ENCODE measurements at places on chromosomes 5 and 9. TPM values are rescaled to one million over a fixed set of nuclear protein-coding genes. Genes with fewer than 3 reads are reported as not detected.

PAEP gene
- polyA plus RNA-seq, result not detected

GRCh38 chr9:104899759-104900247, 28.2 kb downstream of the ABCA1 start:
- no peak overlapping the region for H3K4me3 ChIP-seq
- no peaks in the 10 kb centered on the region for H3K27me3 ChIP-seq
- H3K36me3 ChIP-seq, result no peaks in the 10 kb centered on the region
- no peak for DNase-seq
- H3K27ac ChIP-seq, result no peak overlapping the region

DNA sequence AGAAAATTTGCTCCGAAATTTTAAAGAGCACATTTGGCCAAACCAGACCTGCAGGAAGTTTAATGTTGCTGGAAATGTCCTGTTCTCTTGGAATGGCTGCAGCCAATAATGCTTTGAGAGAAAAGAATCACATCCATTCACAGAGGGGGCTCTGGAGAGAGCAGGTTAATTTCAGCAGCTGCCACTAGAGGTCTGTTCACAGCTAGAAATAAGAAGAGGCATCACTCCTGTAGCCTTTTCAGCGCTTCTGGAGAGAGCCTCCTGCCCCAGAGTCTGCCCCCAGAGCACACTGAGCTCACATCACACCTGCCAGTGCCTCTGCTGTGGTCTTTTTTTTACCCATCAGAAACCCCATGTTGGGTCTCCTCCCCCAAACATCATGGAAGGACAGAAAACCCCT, 124.8 kb upstream of the RAD23B start:
- H3K4me1 ChIP-seq, result no peaks in the 10 kb centered on the region
- no peak overlapping the region for H3K4me3 ChIP-seq
- no peaks in the 10 kb centered on the region for H3K27me3 ChIP-seq
- H3K27ac ChIP-seq, result no peak overlapping the region
- no peaks in the 10 kb centered on the region for H3K36me3 ChIP-seq
- DNase-seq, result peak; percentile 34

DNA sequence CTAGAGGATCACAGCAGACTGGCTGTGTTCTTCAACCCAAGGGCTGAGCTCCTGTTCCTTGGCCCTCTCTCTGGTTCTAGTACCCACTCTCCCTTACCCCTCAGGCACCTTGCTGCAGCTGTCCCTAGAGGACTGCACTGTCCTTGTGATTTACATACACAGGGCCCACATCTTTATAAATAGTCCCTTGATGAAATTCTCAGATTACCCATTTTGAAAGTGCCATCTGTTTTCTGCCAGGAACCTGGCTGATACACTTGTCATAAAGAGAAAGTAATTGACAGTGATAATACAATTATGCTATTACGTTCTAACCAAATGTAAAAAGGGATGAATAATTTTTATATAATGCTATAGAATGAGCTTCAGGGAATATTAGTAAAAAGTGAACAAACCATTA, 16.5 kb upstream of the SPARC start:
- no peak overlapping the region for H3K4me3 ChIP-seq
- peaks cover 24% of the 10 kb centered on the region for H3K4me1 ChIP-seq
- no peaks in the 10 kb centered on the region for H3K36me3 ChIP-seq
- H3K27me3 ChIP-seq, result no peaks in the 10 kb centered on the region
- peak overlapping the region; percentile 75 for H3K27ac ChIP-seq
- DNase-seq, result peak; percentile 84

DNA sequence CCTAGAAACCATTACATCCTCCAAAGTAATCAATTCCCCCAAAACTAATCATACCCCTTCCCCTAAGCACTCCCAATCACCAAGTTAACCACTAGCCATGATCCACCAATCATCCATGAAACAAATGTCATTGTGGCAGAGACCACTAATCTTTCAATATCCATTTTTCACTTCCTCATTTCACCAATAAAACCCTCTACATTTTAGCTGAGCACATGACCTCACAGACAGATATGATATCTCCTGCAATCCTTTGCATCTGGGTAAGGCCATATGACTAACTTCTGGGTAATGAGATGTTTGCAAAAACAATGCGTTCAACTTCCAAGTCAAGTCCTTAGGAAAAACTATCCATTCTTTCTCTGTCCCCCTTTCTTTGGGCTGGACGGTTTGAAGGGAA, 20.7 kb downstream of the OR2S2 start:
- H3K27me3 ChIP-seq, result no peaks in the 10 kb centered on the region
- no peak overlapping the region for H3K4me3 ChIP-seq
- peak overlapping the region; percentile 77 for H3K27ac ChIP-seq
- DNase-seq, result no peak

DNA sequence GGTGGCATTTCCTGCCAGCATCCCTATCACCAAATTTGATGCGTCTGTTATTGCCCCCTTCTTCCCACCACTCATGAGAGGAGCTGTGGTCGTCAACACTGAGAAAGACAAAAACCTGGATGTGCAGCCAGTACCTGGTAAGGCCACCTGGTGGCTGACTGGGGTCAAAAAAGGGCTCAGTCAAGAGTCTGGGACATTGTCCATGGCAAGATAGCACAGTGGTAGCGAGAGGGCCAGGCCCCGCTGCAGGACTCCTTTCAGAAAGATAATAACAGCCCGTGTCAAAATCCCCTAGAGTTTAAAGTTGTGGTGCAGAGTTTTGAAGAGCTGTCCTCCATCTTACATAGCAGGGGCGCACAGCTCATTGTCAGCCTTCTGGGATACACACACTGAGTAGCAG, 40.8 kb downstream of the CSF1R start:
- no peaks in the 10 kb centered on the region for H3K27me3 ChIP-seq
- DNase-seq, result no peak
- H3K36me3 ChIP-seq, result peaks cover 67% of the 10 kb centered on the region
- H3K27ac ChIP-seq, result no peak overlapping the region
- H3K4me1 ChIP-seq, result peaks cover 22% of the 10 kb centered on the region

DNAI1 gene
- 0.55 TPM for polyA plus RNA-seq

- peak; percentile 74 for DNase-seq
- no peak overlapping the region for H3K4me3 ChIP-seq
- H3K27ac ChIP-seq, result peak overlapping the region; percentile 92
- peaks cover 24% of the 10 kb centered on the region for H3K4me1 ChIP-seq
These were observed 37.0 kb downstream of the DPYSL3 start for GRCh38 chr5:147472664-147473475.

CETN3 gene
- polyA plus RNA-seq, result 4.6 TPM

AGXT2 gene
- not detected for polyA plus RNA-seq

DNA sequence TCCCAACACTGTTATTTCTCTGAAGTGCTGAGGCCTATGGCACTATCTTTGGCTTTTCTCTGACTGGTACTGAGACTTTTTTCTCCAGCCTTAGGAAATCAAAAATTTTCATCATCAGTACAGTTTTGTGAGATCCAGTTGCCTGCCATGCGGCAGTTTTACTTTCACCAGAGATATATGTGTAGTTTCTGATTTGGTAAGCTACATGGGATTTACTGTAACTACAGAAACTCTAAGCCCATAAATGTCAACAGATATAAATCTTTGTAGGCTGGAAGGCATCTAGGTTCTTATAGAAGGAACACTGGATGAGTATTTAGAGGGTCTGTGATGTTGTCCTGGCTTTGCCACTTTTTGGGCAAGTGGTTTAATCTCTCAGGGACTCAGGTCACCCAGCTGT, 69.0 kb downstream of the DOCK2 start:
- H3K27ac ChIP-seq, result no peak overlapping the region
- H3K36me3 ChIP-seq, result no peaks in the 10 kb centered on the region

- H3K36me3 ChIP-seq, result no peaks in the 10 kb centered on the region
- H3K27ac ChIP-seq, result no peak overlapping the region
- no peaks in the 10 kb centered on the region for H3K4me1 ChIP-seq
These were observed 46.8 kb downstream of the INIP start for GRCh38 chr9:112670991-112671625.

GRCh38 chr5:39080597-39081204, 6.5 kb upstream of the RICTOR start:
- peak overlapping the region; percentile 28 for H3K4me3 ChIP-seq
- H3K27ac ChIP-seq, result no peak overlapping the region
- no peaks in the 10 kb centered on the region for H3K27me3 ChIP-seq

PCDHGB5 gene
- 0.15 TPM for polyA plus RNA-seq

- peak; percentile 40 for DNase-seq
- 0 out of 2 replicates have a peak, but pooled peaks cover 3% of the 10 kb centered on the region for H3K4me1 ChIP-seq
- peak overlapping the region; percentile 100 for H3K27ac ChIP-seq
- no peaks in the 10 kb centered on the region for H3K36me3 ChIP-seq
- H3K4me3 ChIP-seq, result peak overlapping the region; percentile 56
These were observed 831 bp downstream of the IGFBPL1 start for GRCh38 chr9:38423273-38423972.

- H3K4me1 ChIP-seq, result no peaks in the 10 kb centered on the region
- H3K27me3 ChIP-seq, result no peaks in the 10 kb centered on the region
- no peaks in the 10 kb centered on the region for H3K36me3 ChIP-seq
- DNase-seq, result no peak
- no peak overlapping the region for H3K27ac ChIP-seq
- no peak overlapping the region for H3K4me3 ChIP-seq
These were observed 329.4 kb downstream of the ELAVL2 start for GRCh38 chr9:23496489-23497136.

MELK gene
- polyA plus RNA-seq, result 18.0 TPM

C8G gene
- polyA plus RNA-seq, result 0.28 TPM

- H3K4me3 ChIP-seq, result no peak overlapping the region
- no peak overlapping the region for H3K27ac ChIP-seq
- peak; percentile 48 for DNase-seq
- H3K27me3 ChIP-seq, result no peaks in the 10 kb centered on the region
- peaks cover 3% of the 10 kb centered on the region for H3K36me3 ChIP-seq
These were observed 273.1 kb downstream of the ARHGEF28 start for GRCh38 chr5:73899055-73899454.

- peaks cover 2% of the 10 kb centered on the region for H3K4me1 ChIP-seq
- H3K36me3 ChIP-seq, result no peaks in the 10 kb centered on the region
- no peaks in the 10 kb centered on the region for H3K27me3 ChIP-seq
- no peak overlapping the region for H3K4me3 ChIP-seq
- DNase-seq, result no peak
- no peak overlapping the region for H3K27ac ChIP-seq
These were observed 20.6 kb downstream of the ARL15 start for GRCh38 chr5:54289769-54290168.

PCDHGB3 gene
- 0.53 TPM for polyA plus RNA-seq

DNA sequence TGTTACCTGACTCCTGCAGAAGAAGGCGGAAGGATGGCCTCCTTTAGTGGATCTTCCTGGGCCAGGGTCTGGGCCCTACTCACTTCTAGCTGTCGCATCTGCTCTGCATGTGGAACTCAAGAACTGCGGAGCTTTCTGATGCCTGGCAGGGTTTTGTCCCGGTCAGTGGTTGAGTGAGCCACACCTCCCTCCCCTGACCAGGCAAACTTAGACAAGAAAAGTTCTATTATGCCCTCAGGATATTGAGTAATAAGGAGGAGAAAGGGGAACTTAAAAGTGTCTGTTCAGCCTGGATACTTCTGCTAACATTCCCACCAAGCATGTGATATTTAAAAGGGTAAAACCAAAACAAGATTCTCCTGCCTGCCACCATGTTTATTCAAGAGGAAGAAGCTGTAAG, at the start of gene FYB1:
FYB1 (minus strand) TSS at position 127 of the 400 bp plus-strand sequence. CDS start 16,603 bp downstream, outside the sequence.
- no peak within 1 kb of the TSS for H3K27ac ChIP-seq
- no peak within 1 kb of the TSS for H3K4me3 ChIP-seq

DNA sequence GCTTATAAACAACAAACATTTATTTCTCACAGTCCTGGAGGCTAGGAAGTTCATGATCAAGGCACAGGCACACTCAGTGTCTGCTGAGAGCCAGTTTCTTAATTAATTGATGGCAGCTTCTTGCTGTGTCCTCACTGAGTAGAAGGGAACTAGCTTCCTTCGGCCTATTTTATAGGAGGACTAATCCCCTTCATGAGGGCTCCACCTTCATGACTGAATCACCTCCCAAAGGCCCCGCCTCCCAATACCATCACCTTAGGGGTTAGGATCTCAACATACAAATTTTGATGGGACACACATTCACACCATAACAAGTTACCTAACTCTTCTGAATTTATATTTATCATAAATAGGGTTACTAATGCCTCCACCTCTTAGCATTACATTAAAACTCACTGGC, 129.8 kb downstream of the GNAQ start:
- H3K27me3 ChIP-seq, result no peaks in the 10 kb centered on the region
- H3K27ac ChIP-seq, result no peak overlapping the region
- peaks cover 22% of the 10 kb centered on the region for H3K4me1 ChIP-seq
